ENCODE measurements at places on chromosomes 16 and 17. TPM values are rescaled to one million over a fixed set of nuclear protein-coding genes. Genes with fewer than 3 reads are reported as not detected.

The FBXW10 gene
- total RNA-seq = not detected

The SPATA32 gene
- total RNA-seq = 0.43 TPM

The PRSS8 gene
- total RNA-seq = not detected

The CMTM3 gene
- 107 TPM for total RNA-seq

The ST6GALNAC1 gene
- 5.2 TPM for total RNA-seq

The KRT9 gene
- total RNA-seq = not detected

The TOX3 gene
- not detected for total RNA-seq

The PRSS21 gene
- 1.8 TPM for total RNA-seq

The SCIMP gene
- total RNA-seq = not detected

The HOXB2 gene
- 21.5 TPM for total RNA-seq

The PRAC2 gene
- total RNA-seq = not detected

The TBX2 gene
- total RNA-seq = not detected

The WFDC1 gene
- total RNA-seq = 0.39 TPM

The PRDM7 gene
- not detected for total RNA-seq

The TPPP3 gene
- total RNA-seq = not detected

The HS3ST4 gene
- not detected for total RNA-seq

The CACNG5 gene
- not detected for total RNA-seq

The CIITA gene
- total RNA-seq = 24.3 TPM

The KCNH4 gene
- 0.10 TPM for total RNA-seq

The STAC2 gene
- not detected for total RNA-seq

The MSLN gene
- total RNA-seq = not detected

The USP31 gene
- 5.3 TPM for total RNA-seq

The ABCA6 gene
- total RNA-seq = 0.34 TPM

The ZFP3 gene
- 7.0 TPM for total RNA-seq

The CCDC200 gene
- total RNA-seq = not detected

The HS3ST3B1 gene
- 19.5 TPM for total RNA-seq

The MPV17L gene
- total RNA-seq = not detected

The GCGR gene
- total RNA-seq = not detected

The CMTM2 gene
- 0.36 TPM for total RNA-seq

The ZNF263 gene
- 27.2 TPM for total RNA-seq

The GNGT2 gene
- total RNA-seq = 13.6 TPM

The MEAK7 gene
- 43.9 TPM for total RNA-seq

The KRTAP1-1 gene
- not detected for total RNA-seq

The KRT15 gene
- total RNA-seq = not detected

The ZSCAN10 gene
- total RNA-seq = 0.24 TPM

The TMEM106A gene
- total RNA-seq = 15.1 TPM

The NAGS gene
- total RNA-seq = 1.5 TPM

The CHST4 gene
- not detected for total RNA-seq

The CCL16 gene
- total RNA-seq = not detected

The LRRC37B gene
- 38.4 TPM for total RNA-seq

The EVPLL gene
- not detected for total RNA-seq
